ENCODE measurements at places on chromosomes 12 and 14.

- DNase-seq = no peak
These were observed 3.0 kb downstream of the EVL start for GRCh38 chr14:100067971-100068959.

GRCh38 chr12:49671031-49671765 is 36.0 kb downstream of the FMNL3 start:
- DNase-seq = no peak

DNA sequence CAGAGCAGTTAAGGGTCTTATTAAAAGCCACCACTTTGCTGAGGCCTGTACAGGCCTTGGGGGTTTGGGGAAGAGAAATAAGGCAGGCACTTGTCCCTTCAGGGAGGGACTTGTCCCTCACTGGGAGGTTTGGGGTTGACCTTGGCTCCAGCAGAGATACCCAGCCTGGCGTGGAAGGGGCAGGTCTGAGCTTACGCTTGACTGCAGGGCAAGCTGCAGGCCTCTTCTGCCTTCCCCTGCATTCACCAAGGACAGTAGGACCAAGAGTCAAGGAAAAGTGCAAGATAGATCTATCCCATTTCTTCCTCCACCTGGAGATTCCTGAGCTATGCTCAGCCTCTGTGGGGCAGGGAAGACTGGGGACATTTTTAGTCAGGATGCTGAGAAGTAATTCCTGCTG is 154.3 kb downstream of the SMOC1 start:
- no peak for DNase-seq

- DNase-seq = no peak
These were observed 106.4 kb upstream of the TMCC3 start for GRCh38 chr12:94756789-94757188.

GRCh38 chr12:13371797-13372196 is 175.3 kb downstream of the EMP1 start:
- DNase-seq = no peak

Measured in kidney epithelial cell (primary cell).